Sigmoid colon (tissue), 7 donors: ENCODE measurements at places on chromosomes 4 and X. TPM values are rescaled to one million over a fixed set of nuclear protein-coding genes. Genes with fewer than 3 reads are reported as not detected.

- no peak for DNase-seq
Measured at GRCh38 chrX:131841496-131842437, 181.3 kb upstream of the STK26 start.

DNA sequence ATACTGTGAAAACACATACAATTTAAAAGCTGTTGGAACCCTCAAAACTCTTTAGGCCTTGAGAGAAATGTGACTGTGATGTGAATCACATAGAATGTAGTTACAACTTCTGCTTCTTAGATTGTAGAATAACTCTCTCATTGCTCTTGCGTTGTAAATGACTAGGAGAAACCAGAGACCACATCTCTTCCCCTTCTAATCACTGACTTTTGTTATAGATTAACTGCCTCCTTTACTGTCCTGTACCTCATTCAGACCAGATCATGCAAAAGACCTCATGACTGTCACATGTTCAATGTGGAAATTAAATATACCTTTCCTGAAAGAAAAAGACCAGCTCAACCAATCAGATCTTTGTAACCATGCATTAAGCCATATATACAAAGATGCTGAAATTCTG is 43.2 kb upstream of the NEIL3 start:
- no peak for DNase-seq

- DNase-seq = no peak
Measured at GRCh38 chrX:129461801-129462456, 61.4 kb downstream of the SMARCA1 start.

CXCL1 gene
- total RNA-seq = 2.5 TPM

GRCh38 chr4:123919576-123920098 is 523.0 kb downstream of the SPRY1 start:
- DNase-seq = no peak

DNA sequence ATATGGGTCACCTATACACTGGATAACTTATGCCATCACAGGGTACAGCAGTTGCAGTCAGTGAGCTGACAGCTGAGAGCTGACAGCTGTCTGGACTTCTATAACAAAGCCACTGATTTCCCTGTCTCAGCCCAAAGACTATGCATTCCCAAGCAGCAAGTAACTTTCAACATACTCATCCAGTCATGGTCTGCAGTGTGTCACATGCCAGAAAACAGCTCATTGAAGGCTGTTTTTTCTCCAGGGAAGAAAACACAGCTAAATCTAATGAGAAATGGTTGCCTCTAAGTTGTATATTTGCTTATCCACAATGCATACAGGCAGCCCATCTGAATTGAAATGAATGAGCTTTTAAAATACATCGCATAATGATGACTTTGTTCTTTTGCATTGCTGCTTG is 6.3 kb downstream of the KIAA1210 start:
- no peak for DNase-seq

DNA sequence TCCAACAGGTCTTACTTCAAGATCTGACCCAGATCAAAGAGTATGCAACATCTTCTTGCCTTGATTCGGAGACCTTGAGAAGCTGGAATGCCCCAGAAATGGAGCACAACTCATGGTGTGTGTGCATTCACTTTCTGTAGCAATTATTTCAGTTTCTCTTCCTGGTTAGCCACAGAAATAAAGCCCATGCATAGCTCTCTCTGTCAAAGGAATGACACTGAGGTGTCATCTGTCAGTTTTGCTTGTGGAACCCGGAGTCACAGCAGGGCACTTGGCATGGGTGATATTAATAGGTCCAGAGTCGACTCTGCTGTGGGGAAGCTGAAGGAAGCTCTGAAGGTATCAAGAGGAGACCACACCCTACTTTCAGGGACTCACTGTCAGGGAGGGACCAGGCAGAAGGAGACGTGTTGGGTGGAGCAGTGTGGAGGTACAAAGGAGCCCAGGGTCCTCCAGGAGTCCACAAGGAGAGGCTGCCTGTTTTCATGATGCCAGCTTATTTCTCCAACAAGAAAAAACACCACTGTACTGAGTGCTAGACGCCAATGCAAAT is 10.7 kb downstream of the CLNK start:
- no peak for DNase-seq

DNA sequence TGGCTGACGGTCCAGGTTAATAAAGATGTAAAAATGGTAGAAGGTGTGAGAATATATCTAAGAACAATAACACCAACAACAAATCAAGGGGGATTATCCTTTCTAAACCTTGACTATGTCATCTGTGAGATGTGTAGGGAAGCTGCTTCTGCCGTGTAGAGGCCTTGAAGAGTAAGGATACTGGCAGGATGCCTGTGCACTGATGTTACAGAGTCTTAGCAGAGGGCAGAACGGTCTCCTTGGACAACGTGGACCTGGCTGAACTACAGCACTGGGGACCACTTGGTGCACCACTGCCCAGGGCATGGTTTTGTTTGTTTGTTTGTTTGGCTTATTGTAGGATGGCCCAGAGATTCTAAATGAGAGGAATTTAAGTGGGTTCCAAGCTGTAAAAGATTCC is 33.5 kb downstream of the GPAT3 start:
- DNase-seq = no peak

DCAF16 gene
- total RNA-seq = 27.1 TPM

KIAA1210 gene
- not detected for total RNA-seq

EMCN gene
- total RNA-seq = 5.3 TPM

GRCh38 chrX:154718616-154719015 is 32.3 kb downstream of the GAB3 start:
- no peak for DNase-seq

- no peak for DNase-seq
Measured at GRCh38 chrX:19204636-19205035, 82.4 kb upstream of the ADGRG2 start.

DNA sequence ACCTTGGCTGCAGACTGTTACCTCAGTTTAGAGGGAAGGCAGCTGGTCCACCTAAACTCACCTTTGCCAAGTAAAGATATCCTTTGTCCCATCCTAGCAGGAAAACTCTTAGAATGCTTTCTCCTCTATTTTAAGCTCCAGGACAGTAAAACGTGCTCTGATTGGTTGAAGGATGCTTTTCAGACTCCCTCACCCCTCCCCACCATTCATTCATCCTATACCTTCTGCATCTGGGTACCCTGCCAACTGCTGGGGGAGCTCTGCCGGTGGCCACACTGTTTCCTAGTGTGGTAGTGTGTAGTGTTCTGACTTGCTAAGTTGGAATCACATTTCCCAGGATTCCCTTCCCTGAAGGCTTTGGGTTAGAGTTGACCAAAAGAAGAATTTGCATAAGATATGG is 20.3 kb upstream of the POLA1 start:
- DNase-seq = no peak

DNA sequence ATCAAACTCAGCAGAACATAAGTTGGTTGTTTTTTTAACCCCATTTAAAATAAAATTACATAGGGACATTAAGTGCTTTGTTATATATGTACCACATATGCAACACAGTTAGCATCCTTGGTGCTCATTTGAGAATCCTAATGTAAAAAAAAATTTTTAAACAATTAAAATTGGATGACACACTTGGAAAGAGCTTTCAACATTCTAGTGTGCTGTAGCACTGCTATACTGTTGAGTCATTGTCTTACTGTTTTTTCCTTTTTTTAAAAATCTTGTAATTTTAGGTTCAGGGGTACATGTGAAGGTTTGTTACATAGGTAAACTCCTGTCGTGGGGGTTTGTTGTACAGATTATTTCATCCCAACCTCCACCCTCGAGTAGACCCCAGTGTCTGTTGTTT is 12.8 kb downstream of the THAP9 start:
- no peak for DNase-seq

DNA sequence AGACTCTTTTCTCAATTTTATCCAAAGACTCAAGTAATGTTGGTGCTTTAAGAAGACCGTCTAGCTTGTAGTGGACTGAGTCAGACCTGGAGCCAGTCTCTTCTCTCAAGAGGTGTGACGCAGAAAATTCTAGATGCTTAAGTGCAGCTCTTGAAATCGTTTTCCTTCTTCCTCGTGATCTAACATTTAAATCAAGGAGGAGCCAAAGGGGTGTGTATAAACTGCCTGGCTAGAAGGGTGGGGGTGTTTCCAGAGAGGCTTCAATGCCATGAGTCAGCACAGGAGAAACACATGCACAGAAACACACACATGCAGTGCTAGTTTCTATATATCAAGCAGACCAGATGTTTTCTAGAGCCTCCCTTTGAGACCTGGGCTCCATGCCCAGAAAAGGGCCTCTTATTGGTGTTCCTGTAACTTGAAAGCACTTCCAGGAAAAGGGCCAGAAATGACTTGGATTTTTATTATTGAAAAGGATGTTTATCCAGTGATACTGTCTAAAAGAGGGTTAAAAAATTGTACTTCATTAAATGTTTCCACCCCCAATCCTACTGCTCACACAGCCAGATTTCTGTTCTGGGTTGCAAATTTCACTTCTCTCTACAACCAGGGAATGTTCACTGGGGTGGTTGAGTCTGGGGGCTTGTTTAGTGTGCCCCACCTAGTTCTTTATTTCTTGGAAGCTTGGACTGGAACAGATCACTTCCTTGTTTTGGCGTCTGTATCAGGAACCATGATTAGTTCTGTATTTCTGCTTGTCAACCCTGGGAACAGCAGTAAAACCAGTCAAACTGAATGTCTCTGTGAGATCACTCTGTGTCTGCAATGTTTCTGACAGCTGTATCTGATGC is at the start of gene CLIC2:
Gene CLIC2, minus strand, starts transcription at position 129 of the 851 bp plus-strand sequence. CDS start 187 bp downstream, outside the sequence.
- DNase-seq = no peak

GRCh38 chr4:40369437-40370274 is 34.5 kb downstream of the CHRNA9 start:
- no peak for DNase-seq
